ENCODE measurements at places on chromosomes 2 and 18.

- DNase-seq: peak; percentile 46
These were observed 1398.3 kb downstream of the DSC3 start for GRCh38 chr18:29644276-29644675.

- DNase-seq: no peak
These were observed 165.9 kb downstream of the DYSF start for GRCh38 chr2:71619230-71619741.

GRCh38 chr2:34098256-34098655 lies 499.2 kb upstream of the FAM98A start:
- DNase-seq: no peak

DNA sequence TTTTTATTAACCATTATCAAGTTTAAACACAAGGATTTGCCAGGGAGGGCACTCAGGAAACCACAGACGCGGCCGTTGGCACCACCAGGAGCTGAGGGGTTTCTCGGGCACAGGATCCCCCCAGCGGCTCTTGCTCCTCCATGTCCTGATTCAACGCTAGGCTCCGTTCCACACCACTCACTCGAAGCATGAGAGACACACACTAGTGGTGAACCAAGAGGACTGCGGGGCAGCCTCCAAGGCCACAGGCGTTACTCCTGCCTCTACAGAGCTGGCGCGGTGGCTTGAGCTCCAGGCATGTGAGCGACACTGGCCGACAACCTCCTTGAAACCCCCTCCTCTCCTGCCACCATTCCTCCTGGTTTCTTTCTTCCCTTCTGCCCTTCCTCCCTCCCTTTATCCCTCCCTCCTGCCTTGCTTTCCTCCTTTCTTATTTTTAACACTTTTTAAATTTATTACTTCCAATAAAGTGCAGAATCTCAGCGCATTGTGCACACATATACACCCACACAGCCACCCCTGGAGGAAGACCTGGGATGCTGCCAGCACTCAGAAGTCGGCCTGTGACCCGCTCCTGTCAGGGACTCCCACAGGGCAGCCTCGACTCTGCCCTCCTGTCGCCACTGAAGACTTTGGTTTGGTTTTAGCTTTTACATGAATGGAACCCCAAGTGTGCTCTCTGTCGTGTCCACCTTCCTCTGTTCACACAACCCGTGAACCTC lies 21.7 kb downstream of the COX7A2L start:
- no peak for DNase-seq

GRCh38 chr2:226142463-226142862 lies 657.2 kb downstream of the IRS1 start:
- no peak for DNase-seq

- DNase-seq: peak; percentile 44
These were observed 374.7 kb downstream of the TRIB2 start for GRCh38 chr2:13091455-13091854.

DNA sequence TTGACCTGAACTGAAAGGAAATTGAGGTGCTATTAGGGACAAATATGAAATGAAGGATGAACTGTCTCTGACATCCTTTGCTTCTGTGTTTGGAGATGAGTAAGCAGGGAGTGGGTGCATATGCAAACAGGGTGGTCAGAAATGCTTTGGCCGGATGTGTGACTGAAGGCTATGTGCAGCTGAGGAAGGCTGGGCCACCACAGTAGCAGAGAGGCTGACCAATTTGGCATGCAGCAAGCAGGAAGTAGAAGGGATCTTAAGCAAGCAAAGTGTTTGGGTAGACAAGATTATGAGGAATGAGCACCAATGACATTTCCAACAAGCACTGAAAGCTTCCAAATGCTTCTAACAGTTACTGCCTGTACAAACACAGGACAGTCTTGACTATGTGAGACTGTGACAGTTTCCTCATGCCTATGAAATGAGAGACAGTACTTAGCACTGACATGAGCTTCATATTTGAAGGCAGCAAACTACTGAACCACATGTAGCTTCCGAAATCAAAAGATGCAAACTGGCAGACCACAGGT lies 3.3 kb upstream of the ACTR3 start:
- peak; percentile 74 for DNase-seq

- DNase-seq: no peak
These were observed 74.3 kb downstream of the NPAS2 start for GRCh38 chr2:100894105-100894795.

- DNase-seq: no peak
These were observed 167.3 kb upstream of the HS6ST1 start for GRCh38 chr2:128485761-128486639.

DNA sequence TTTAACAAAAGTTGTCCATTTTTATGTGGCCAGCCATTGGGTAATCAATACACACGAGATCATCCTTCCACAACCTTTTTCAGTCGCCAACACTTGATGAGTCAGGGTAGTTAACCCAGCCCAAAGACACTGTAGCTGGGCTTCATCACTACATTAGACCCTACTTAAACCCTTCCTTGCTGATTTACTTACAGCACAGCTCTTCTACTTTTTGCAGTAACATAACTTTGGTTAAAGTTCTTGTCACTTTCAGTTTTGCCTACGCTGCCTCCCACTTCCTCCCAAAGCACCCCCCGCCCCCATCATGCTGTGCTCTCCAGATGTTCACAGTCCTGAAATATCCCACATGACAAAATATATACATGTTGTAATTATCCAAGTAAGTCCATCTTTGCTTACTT lies 103.6 kb downstream of the CDK15 start:
- DNase-seq: peak; percentile 74

GRCh38 chr2:184849516-184849915 lies 251.2 kb downstream of the ZNF804A start:
- DNase-seq: peak; percentile 41

GRCh38 chr2:128306931-128307460 lies 11.7 kb downstream of the HS6ST1 start:
- no peak for DNase-seq

DNA sequence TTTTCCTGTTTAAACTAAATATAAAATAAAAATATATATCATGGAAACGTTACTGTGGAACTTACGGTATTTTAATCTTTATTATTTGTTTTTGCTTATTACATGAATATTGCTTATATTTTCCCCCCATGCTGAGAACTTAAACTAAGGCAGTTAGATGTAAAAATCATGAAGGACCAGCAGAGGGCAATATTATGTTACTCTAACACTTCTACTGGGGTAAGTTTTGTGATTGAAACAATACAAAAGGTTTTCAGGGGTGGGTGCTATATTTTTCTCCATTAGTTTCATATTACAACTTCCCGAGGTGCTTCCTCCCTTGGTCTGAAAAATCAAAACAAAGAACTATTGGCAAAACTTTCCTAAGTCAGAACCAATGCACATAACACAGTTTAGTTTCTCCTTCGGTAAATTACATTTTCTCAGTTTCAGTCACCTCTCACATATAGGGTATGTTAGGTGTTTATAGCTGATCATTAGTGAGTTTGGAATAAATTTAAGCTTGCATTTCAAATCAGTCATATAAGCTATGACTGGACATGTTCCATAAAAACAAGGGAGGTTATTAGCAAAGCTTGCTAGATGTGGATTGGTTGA lies 54.8 kb downstream of the ZNF407 start:
- DNase-seq: peak; percentile 43

GRCh38 chr2:10876963-10877362 lies 34.8 kb upstream of the KCNF1 start:
- no peak for DNase-seq

DNA sequence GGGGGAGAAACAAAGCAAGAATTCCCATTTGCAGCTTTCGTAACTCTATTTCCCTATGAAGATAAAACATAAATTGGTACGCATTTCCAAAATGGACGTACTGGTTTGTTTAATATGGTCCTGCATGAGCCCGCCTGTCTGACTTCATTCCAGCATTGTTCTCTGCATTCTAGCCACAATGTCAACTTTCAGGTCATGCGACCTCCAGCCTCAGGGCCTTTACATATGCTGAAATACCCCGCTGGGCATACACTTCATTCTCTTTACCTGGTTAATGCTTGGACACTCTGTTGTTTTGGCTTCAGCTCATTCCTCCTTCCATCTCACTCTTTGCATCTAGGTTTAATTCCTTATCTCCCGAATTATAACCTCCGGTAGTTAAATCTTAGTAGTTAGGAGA lies 103.7 kb upstream of the DNMT3A start:
- no peak for DNase-seq

DNA sequence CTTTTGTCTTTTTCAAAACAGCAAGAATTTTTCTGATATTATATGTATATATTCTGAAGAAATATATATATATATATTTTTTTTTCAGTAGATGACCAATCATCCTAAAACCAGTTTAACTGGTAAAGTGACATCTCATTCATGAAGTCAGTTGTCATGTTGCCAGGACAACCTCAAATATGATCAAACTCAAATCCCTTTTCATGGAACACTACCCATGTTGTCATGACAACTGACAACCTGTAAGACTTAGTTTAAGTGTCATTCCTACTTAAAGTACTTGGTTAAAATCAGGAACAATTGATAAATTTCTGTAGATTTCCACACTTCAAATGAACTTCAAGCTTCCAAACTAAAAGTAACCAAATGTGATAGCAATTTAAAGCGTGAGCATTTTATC lies 101.8 kb upstream of the ERBB4 start:
- no peak for DNase-seq

GRCh38 chr2:15934291-15934945 lies 5.9 kb upstream of the MYCN start:
- no peak for DNase-seq

DNA sequence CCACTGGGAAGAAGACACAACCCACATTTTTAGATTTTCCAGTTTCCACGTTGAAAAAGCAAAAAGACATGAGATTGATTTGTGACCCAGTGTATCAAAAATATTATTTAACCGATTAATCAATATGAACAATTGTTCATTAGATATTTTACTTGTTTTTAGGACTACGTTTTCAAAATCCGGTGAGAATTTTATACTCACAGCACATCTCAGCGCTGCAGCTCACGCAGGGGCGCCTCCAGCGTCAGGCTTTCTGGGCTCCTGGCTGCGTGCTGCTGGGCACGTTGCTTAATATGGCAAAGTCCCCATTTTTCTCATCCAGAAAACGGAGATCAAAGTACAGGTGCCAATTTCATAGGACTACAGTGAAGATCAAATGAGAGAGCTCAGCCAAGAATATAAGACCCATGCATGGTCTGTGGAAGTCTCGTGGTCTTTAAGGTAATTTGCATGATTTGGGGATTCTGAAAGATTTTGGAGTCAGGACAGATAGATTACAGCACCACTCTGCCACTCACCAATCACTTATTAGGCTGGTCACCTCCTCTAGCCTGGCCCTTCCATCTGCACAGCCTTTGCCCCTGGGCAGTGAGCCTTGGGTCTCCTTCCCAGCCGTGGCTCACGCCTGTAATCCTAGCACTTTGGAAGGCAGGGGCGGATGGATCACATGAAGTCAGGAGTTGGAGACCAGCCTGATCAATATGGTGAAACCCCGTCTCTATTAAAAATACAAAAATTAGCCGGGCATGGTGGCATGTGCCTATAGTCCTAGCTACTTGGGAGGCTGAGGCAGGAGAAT lies 36.2 kb downstream of the PTPN18 start:
- DNase-seq: peak; percentile 53

GRCh38 chr2:39875182-39875913 lies 96.3 kb upstream of the THUMPD2 start:
- DNase-seq: peak; percentile 91

GRCh38 chr2:172739661-172740266 lies 4.1 kb downstream of the RAPGEF4 start:
- DNase-seq: no peak

- no peak for DNase-seq
These were observed 484.3 kb upstream of the KLHL29 start for GRCh38 chr2:22900674-22901073.

DNA sequence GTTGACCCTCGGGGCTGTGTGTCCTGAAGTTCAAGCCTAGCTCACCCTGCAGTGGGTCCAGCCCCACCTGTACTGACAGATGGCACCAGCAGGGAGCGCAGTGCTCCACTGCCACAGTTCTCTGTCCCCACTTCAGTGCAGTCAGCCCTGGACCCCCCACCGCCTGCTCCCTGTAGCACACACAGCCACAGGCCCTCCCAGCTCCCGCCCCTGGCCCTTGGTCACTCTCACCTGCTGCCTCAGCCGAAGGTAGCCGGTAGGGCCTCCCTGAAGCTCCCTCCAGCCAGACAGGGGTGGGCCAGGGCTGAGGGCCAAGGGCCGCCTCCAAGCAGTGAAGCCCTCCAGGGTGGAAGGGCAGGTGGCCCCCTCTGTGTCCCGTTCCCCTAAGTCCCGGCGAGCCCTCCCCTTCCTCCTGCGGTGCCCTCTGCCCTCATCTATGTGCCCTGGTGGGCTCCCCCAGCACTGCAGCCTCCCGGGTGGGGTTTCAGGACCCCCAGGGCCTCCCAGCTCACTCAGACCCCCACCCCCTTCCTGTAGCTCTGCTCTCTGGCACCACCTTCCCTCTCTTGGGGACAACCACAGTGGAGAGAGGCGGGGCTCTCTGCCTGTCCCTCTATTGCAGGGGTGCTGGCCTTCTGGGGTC lies 10.8 kb upstream of the ALPP start:
- DNase-seq: no peak

DNA sequence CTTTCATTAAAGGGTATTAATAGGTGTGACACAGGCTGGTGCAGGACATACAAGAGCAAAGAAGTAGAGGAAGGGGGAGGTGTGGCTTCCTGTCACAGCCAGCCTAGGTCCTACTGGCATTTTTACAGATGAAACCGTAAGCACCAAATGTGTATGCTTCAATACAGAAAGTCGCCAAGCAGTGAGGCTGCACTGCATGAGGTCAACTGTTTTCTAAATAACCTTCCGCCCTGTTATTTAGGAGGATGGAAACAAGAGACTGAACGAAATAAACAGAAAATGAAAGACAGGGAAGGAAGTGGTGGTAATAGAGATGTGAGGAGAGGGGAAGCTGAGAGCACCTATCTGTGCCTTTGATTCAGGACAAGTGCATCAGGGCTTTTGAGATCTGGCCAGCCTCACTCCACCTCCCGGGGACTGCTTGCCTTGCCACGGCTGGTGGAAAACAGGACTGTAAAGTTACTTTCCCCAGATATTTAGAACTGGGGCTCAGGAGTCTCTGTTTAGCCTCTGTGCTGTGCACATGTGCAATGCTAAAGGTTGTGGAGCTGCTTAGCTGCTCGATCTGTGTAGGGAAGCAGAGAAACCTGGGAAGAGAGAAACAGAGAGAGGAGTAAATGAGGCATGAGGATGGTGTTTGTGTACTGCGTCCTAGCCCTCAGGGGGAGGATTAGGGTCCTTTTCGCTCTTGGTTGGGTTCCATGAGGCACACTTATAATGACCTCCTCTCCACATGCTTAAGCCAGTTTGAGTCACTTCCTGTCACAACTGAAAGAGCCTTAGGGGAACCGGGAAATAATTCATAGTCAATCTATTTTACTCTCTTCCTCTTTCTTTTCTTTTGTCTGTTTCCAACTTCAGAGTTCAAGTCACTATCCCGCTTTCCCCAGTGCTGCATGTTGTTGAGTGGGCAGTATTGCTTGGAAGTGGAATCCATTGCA lies 62.3 kb upstream of the BOD1L2 start:
- no peak for DNase-seq

GRCh38 chr2:180573951-180574350 lies 406.5 kb upstream of the UBE2E3 start:
- peak; percentile 10 for DNase-seq

- no peak for DNase-seq
These were observed 18.9 kb upstream of the STAT4 start for GRCh38 chr2:191169456-191170300.
